ENCODE measurements at places on chromosomes 5 and 9.

- DNase-seq = no peak
Observed at GRCh38 chr5:148823871-148824270, 2.5 kb upstream of the ADRB2 start.

GRCh38 chr5:36089989-36090388 lies 23.3 kb upstream of the UGT3A2 start:
- no peak for DNase-seq

- DNase-seq = no peak
Observed at GRCh38 chr5:93511445-93511844, 69.6 kb downstream of the NR2F1-AS1 start.

GRCh38 chr5:133627180-133627579 lies 14.8 kb upstream of the FSTL4 start:
- DNase-seq = no peak

GRCh38 chr5:148107608-148108007 lies 43.8 kb downstream of the SPINK5 start:
- DNase-seq = no peak

- DNase-seq = no peak
Observed at GRCh38 chr5:641331-641765, 29.2 kb downstream of the CEP72 start.

GRCh38 chr9:134469041-134469875 lies 143.0 kb downstream of the RXRA start:
- no peak for DNase-seq

DNA sequence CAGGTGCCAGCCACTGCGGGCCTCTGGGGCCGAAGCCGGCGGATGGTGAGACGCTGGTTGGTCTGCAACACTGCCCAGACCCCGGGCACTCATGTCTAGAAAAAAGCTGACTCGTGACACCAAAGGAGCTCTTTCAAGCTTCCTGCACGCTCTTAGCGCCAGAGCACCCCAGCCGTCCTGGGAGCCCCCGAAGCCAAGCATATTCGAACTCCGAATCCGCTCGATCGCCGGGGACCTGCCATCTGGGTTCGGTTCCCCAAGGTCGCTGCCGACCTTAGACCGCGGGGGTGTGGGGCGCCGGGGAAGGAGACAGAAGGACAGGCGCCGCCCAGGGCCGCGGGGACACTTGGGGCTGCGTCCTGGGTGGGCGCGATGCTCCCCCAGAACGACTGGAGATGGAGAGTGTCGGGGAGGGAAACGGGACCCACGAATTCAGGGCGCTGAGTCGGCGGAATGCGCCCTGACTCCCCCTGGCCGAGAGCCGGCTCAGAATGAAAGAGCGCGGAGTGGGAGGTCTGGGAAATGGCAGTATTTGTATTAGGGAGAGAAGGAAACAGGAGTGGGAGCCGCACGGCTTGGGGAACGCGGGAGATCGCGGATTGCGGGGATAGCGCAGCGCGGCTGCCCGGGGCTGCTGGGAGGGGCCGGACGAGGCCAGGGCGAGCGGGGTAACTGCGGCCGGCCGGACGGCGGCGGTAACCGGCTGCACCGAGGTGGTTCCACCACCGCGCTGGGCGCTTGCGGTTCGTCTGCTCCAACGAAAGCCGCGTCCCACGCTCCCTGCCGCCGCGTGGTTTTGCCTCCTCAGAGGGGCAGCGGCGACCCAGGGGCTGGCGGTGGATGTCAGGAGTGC lies 20.1 kb upstream of the MARCHF6 start:
- no peak for DNase-seq

DNA sequence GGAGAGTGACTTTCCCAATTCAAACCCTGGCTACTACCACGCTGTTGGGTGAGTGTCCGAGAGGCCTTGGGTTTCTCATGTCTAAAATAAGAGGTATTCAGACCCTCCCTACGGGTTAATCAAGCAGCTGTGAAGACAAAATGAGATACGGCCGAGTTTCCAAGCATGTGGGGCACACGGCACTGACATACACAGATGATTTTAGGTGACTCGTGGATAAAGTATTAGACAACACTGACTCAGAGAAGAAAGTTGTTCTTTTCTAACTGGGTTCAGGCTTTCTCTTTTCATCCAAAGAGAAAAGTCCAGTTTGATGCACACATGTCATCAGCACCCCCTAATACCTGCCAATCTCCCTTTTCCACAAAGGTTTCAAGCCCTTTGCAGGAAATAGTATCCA lies 15.6 kb downstream of the FOXI1 start:
- DNase-seq = no peak

- no peak for DNase-seq
Observed at GRCh38 chr5:31850981-31851689, 212.2 kb downstream of the PDZD2 start.

DNA sequence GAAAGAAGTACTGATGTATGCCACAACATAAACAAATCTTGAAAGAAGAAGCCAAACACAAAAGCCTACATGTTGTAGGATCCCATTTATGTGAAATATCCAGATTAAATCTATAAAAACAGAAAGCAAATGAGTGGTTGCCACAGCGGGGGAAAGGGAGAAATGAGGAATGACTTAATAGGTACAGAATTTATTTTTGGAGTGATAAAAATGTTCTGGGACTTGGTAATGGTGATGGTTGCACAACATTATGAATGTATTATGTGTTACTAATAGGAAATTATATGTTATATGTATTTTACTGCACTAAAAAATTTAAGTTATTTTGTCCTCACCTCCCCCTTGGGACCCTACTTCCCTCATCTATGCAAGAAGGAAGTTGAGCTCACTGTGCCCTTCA lies 16.4 kb upstream of the TTC1 start:
- DNase-seq = no peak

DNA sequence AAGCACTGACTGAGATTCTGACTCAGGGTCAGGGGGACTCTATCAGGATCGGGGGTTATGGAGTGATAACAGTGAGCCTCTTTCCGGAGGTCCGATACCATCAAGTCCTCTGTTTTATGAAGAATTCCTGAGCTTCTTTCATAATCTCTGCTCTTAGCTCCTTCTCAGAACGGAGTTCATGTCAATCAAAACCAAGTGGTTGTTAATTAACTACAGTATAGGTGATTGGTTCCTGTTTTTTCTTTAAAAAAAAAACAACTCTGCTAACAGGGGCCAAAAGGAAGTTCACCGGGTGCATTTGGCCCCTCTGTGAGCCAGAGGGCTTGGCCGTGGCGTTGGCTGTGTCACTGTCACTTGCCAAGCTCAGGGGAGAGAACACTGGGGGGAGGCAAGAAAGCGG lies 4.0 kb downstream of the GFI1B start:
- no peak for DNase-seq

GRCh38 chr9:18857769-18858168 lies 175.2 kb downstream of the SAXO1 start:
- DNase-seq = no peak

DNA sequence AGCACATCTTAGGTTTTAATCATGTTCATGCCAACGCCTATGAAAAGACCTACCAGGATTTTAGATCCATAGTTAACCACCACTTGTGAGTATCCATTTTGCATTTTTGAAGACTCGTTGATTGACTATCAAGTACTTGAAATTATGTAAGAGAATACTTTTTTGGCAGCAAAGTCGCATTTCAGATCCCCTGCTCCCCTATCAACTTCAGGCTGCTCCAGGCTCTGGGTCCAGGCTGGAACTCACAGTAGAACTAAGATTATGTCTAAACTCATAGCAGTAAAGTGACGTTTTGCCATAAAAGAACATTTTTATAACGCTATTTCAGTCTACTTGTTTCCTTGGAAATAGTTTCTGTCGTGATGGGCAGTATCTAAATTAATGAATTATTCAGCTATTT lies 267.7 kb downstream of the FANCC start:
- DNase-seq = no peak

DNA sequence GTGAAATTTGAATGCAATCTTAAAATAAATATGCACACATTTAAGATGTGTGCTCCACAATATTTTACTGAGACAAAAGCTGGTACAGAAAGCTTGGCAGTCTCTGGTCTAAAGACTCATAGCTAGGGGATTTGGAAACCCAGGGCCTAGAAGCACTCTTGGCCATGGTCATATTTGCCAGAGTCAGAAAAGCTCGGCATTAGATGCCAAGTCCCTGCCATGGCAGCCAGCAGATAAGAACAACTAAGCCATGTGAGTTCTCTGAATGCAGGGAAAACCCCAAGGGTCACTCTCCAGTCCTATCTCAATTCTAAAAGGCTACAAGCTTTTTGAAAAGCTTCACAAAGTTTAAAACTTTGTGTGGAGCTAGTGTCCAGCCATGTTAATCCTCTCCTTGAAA lies 119.5 kb downstream of the FAM114A2 start:
- DNase-seq = no peak

GRCh38 chr5:6177926-6178325 lies 200.4 kb downstream of the MED10 start:
- DNase-seq = no peak

DNA sequence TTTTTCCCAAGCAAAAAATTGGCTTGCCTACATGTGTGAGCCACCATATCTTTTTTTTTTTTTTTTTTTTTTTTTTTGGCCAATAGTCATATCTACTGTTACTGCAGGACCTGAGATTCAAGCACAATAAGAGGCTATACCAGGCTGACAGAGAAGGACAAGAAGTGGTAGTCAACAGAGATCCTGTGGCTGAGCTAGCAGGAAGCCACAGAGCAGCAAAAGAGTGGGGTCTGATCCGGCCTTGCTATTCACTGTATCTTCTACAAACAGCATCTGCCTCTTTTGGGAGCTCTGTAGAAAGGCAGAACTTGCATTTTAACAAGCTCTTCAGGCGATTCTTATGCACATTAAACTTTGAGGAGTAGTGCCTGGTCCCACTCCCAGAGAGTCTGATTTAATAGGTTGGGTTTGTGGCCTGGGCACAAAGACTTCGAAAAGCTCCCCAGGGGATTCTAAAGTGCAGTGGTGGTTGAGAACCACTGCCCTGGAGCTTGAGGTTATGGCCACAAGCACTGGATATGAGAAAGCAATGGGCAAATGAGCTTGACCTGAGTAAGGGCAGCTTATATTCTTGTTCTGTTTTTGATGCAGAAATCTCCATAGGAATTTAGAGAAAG lies 162.8 kb downstream of the PIK3R1 start:
- no peak for DNase-seq

DNA sequence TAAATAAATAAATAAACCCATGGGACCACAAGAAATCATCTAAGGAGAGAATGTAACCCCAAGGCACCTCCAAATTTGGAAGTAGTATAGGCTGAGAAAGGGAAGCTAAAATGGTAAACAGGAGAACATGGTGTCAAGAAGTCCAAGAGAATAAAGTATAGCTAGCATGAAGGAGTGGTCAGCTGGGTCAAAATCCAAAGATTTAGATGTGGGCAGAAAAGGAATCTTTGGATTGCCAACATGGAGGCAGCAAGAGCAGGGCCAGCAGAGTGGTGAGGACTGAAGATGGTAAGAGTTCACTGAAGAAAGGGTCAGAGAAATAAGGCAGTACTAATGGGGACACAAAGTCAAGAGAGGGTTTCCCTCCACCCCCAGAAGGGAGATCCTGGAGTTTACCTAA lies 53.0 kb downstream of the TSSK1B start:
- no peak for DNase-seq

GRCh38 chr5:166977911-166978422 lies 1313.5 kb upstream of the WWC1 start:
- no peak for DNase-seq

DNA sequence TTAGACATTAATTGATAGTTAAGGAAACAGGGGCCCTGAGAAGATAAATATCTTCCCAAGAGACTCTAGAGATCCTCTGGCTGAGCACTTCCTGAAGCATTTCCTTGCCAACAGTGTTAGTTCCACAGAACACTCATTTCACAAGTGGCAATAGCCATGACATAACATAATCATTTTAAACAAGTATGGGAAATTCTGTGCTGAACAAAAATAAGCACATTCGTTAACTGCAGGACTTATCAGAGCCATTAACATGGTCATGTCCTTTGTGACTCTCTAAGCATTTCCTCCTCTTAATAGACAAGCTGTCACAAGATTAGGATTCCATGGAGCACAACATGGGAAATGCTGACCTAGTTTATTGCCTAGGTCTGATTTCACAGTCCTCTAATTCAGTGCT lies 184.9 kb downstream of the SNX18 start:
- no peak for DNase-seq

DNA sequence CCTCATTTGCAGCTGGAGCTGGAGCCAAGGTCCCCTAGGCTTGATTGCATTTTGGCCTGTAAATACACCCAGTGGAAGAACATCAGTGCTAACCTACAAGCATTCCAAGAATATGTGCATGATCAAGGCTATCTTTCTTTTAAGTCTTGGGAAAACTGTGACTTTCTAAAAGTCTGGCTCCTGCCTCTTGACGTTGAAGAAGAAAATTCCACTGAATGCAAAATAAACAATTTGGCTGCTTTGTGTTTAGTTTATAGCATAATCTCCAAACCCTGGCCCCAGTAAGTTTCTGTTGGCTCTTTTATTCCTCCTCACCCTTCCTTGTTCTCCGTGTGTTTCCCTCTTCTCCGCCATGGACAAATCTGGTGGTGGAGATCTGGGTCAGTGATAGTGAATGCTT lies 109.3 kb upstream of the TLE1 start:
- no peak for DNase-seq

DNA sequence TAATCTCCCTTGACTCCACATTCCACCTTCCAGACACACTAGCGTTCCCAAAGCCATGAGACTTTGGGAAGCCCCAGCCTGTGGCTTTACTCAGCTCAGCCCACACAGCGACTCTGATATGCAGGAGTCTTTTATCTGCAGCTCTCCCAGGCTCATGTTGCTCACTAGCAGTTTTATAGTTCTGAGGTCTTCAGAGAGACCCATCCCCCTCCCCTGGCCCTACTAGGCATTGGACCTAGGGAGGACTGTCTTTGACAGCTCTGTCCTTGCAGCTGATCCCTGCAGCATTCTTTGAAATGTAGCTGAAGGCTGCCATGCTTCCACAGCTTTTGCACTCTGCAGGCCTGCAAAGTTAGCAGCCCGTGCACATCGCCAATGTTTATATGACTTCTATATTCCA lies 19.9 kb upstream of the CYLC2 start:
- DNase-seq = no peak

- DNase-seq = no peak
Observed at GRCh38 chr5:167843881-167844572, 447.4 kb upstream of the WWC1 start.

DNA sequence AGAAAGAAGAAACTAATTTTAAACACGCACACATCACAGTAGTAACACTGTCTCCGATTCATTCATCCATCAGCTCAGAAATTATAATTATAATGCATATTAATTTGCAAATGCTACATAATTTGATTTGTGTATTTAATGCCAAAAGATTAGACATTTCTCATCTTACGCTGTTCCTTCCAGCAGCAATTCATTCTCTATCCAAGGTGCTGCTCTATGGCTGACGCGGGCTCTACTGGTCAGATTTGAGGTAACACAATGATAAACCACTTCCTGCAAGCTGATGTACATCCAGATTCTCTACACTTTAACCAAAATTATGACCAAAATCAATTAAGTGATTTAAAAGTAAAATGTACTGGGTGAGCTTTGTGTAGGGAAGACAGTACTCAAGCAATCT lies 77.9 kb upstream of the ICE1 start:
- no peak for DNase-seq

Measured in NCI-H1417 treated with DMSO at 0.1 percent for 48 hours (cell line).